CD4-positive, alpha-beta T cell treated with Interleukin-17A for 1 hour (primary cell): ENCODE measurements at places on chromosomes 3 and 15.

DNA sequence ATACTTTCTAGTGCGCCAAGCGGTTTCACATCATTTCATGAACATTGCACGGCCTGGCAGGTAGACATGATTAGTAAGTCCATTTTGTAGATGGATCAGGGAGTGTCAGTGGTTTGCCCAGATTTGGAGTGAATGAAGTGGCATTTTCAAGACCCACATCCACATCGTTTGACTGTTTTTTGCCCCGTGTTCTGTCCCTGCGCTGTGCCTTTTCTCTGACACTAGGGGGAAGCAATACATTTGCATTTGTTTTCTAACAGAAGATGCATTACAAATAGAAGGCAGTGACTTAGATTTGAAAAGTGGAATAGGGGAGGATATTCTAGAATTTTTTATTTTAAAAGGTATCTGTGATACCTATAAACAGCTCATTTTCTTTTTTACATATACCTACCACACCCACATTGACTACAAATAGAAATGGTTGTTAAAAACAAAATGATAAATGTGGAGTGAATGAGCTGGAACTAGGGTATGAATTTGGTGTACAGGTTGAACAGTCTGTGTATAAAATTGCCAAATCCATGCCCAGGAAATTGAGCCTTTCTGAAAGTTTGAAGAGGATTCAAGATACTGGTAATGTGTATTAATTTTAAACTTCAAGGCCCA lies 98.0 kb downstream of the USP13 start:
- peak; percentile 5 for DNase-seq

DNA sequence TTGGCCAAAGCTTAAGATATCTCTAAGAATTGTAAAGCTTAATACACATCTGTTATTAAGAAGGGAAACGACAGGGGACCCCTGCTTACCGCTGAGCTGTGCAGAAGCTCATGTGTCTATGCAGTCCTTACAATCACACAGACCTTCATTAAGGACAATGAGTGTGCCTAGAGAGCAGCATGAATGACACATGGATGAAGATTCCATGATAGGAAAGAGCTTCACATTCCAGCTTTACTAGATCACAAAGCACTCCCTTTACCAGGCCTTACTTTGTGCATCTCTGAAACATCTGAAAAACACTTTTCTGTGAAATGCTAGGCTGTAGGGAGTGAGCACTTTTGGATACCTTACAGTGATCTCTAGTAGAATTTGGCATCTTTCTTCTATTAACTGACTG lies 32.0 kb downstream of the RNF168 start:
- no peak for DNase-seq

DNA sequence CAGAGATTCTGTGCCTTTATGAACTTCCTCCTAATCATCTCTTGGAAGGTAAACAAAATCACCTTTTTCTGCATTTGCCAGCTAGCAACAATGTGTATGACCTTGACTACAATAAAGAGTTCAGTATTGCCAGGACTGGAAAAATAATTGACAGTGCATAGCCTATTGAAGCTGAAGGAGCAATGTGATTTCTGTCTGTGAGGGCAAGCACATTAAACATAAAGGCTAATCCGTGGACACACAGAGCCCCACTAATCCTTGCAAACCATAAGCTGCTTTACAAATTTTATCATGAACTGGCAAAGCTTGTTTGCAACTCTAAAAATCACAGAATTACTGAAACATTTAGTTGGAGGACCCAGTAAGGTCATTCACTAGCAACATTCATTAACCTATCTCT lies 563.8 kb downstream of the PYDC2 start:
- DNase-seq, result no peak

DNA sequence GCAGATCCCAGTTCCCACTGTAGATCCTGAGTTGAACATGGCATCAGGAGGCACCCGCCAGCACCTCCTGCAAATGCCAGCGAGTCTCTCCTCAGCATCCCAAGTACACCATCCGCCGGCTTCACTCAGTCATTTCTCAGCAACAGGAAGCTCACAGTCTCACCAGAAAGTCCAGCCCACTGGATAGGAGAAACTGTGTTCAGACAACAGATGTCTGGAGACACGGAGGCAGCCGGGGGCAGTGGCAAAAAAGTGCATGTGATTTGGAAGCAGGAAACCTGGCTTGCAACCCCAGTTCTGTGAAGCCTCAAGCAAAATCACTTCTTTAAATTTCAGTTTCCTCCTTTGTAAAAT lies 68.7 kb downstream of the SRGAP3 start:
- DNase-seq, result no peak

DNA sequence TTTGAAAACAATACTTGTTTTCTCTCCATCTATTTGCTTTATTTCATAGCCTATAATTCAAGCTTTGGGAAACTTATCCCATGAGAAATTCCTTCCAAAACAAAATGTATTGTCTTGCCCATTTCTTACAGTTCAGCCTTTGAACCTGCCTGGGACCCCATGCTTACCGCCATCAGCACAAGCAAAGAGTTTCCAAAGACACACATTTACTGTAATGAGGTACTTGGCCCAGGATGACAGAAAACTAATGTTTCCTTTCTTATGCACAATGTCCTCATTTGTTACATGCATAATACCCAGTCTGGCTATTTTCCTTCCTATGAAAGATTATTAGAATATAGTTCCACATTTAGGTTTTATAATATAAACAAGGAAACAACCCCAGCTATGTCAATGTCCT lies 180.4 kb downstream of the GAP43 start:
- no peak for DNase-seq

- DNase-seq, result peak; percentile 27
Measured at GRCh38 chr3:32989171-32989570, 37.7 kb downstream of the CCR4 start.

DNA sequence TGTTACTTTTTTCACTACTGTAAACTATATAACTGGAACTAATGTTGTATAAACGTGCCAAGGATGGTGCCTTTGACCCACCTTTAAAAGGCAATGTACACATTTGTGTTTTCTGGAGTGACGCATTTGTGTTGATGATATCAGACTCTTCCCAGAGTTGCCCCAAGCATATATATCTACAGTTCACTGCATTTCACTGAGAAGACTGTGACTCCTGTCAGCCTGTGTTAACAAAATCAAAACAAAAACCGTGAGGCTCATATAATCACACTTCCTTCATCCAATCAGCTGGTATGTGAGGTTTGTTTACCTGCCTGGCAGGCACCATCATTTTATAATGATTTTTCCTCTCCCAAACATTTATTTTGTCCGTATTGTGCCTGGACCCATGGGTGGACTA lies 117.6 kb upstream of the ROBO1 start:
- DNase-seq, result no peak

- no peak for DNase-seq
Measured at GRCh38 chr3:75260-75659, 121.3 kb upstream of the CHL1 start.

DNA sequence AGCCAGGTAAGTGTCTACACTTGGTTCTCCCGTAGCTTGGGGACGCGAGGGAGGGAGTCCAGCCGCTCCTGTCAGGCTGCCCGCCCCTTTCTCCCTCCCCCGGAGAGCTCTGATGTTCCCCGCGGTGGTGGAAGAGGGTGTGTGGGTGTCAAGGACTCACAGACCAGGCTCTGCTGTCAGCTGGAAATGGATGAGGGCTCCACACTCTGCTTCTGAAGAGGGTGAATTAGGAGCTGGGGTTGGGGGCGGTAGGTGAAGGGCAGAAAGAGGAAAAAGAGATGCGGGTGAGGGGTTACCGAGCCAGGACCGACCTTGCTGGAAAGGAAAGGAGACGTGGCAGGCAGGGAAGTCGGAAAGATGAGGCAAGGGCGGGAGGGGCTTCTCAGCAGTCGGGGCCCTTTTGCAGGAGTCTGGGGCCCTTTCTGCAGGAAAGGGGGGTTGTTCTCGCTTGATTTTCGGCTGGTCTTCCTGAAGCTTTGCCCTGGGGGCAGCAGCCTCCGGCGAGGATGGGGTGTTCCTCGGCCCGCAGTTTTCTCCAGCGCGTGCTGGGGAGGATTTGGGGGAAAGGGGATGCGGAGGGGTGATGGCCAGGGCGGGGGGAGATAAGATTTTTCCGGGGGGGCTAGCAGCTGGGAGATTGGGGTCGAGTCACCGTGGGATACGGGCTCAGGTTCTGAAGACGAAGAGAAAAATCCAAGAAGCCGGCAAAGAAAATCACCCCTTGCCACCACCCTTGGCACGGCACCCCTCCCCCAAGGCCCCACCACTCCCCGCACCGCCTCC lies 602 bp upstream of the BAHD1 start:
- DNase-seq, result peak; percentile 30

DNA sequence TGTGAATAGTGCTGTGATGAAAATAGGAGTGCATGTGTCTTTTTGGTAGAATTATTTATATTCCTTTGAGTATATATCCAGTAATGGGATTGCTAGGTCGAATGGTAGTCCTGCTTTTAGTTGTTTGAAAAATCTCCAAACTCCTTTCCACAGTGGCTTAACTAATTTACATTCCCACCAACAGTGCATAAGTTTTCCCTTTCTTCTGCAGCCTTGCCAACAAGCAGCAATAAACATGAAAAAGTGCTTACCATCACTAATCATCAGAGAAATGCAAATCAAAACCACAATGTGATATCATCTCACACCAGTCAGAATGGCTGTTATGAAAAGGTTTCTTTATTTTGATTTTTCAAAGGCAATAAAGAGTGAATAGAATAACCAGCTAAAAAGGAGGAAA lies 1105.9 kb downstream of the NAALADL2 start:
- DNase-seq, result no peak

DNA sequence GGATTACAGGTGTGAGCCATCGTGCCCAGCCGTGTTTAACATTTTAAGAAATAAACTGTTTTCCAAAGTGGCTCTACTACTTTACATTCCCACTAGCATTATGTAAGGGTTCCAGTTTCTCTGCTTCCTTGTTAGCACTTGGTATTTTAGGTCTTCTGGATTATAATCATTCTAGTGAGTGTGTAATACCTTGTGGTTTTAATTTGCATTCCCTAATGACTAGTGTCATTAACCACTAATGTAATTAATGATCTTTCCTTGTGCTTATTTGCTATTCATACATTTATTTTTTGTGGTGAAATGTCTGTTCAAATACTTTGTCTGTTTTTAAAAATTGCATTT lies 30.7 kb downstream of the ARIH2 start:
- no peak for DNase-seq

GRCh38 chr15:64870353-64870752 lies 28.6 kb downstream of the PLEKHO2 start:
- no peak for DNase-seq

GRCh38 chr15:99106417-99107220 lies 1.7 kb downstream of the SYNM start:
- peak; percentile 53 for DNase-seq

DNA sequence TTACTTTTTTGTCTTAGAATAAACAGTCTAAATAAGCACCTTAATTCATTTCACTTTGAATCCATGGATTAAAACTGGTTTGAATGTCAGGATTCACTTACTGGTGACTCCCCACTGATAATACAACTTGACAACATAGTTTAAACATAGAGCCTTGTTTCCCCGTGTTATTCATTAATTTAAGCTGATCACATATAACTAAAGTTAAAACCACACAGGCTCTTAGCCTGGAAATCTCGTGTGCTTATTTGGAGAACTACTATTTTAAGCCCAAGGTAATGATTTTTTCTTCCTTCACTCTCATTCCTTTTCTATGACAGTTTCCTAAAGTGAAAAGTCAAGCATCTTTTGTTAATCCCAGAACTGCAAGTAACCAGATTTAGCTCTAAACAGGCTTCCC lies 64.2 kb downstream of the HACD2 start:
- DNase-seq, result no peak

GRCh38 chr3:128232376-128233178 lies 79.3 kb downstream of the EEFSEC start:
- no peak for DNase-seq
